HFFc6 (cell line): ENCODE measurements at places on chromosomes 2 and 18.

GRCh38 chr2:128241896-128242295 is 76.8 kb downstream of the HS6ST1 start:
- DNase-seq = no peak

- peak; percentile 58 for DNase-seq
These were observed 5.5 kb upstream of the ARL4C start for GRCh38 chr2:234502285-234502918.

- DNase-seq = peak; percentile 49
These were observed 1.0 kb upstream of the PPP4R3B start for GRCh38 chr2:55618275-55619055.

- DNase-seq = no peak
These were observed 206.5 kb downstream of the SNTG2 start for GRCh38 chr2:1157107-1157506.

DNA sequence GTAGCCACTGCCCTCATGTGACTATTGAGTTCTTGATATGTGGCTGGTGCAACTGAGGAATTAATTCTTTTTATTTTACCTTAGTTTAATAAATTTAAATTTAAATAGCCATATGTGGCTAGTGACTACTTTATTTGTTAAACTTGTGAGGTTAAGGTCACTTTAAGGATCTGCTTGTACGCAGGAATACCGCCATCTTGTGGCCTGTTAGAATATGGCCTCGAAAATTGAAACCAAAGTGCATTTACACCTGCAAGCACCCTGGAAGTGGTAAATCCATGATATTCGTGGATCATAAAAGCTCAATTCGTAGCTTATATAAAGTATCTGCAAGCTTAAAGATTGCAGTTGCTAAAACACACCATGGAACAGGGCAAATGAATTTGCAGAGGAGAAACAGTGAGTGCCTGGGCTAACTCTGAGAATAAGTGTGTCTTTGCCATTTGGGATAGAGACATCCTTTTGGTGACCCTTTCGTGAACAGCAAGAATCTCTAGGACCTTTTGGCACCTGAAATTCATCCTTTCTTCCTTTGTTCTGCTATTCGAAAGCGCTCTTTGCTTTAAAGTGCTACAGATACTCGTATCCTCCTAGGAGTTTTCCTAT is 59.9 kb upstream of the REG3A start:
- DNase-seq = peak; percentile 24

GRCh38 chr2:54107903-54108615 is 7.4 kb upstream of the ACYP2 start:
- DNase-seq = no peak

DNA sequence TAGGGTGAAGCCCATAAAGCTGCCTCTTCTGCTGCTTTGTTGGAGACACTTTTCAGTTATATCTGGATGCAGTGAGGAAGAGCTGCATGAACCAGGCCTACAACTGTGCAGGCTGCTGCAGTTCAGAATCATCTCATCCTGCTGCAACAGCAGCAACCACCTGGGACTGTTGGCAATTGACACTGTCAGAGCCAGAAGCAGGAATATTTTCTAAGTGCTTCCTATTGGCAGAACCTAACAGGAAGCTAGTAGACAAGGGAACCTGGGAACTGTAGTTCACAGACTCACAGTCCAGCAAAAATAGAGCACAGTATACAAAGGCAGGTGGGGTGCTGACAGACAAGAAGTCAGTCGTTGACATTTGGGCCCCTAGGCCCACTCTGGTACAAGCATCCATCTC is 452.9 kb upstream of the SPRED2 start:
- no peak for DNase-seq

DNA sequence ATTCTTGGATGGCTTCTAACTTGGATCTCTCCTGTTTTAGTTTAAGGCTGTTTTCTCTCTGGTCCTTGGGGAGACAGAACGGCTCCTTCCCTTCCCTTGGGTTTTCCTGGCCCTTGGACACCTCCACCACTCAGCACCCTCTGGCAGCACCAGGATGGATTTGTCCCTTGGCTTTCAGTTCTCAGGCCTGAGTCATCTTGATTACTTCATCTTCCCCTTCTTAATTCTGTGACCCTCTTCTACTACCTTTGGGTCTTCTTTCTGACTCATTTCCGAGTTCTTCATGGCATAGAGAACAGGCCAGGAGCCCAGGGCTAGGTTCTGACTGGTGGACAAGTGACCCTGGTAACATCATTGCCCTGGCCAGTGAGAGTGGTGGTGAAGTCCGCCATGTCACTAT is 14.9 kb downstream of the IGFBP2 start:
- peak; percentile 15 for DNase-seq

GRCh38 chr2:129923265-129924091 is 56.0 kb upstream of the RAB6C start:
- DNase-seq = peak; percentile 28

- DNase-seq = no peak
These were observed 49.8 kb downstream of the MSH2 start for GRCh38 chr2:47452761-47453160.

DNA sequence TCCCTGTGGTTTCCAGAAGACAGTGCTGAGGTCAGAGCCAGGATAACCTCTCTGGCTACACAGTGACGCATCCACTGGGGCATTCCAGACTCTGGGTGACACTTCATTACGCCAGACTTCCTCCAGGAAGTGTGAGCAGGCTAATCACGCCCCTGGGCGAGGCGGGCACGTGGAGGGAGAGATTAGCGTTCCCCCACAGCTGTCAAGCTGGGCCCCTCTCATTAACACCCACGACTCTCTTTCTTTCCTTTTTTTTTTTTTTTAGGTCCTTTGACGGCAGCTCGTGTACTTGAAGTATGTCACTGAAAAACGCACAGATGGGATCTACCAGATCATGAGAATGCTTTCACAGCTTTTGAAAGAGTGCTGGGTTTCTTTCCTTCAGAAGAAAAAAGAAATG is 274.6 kb downstream of the AFF3 start:
- DNase-seq = peak; percentile 41

DNA sequence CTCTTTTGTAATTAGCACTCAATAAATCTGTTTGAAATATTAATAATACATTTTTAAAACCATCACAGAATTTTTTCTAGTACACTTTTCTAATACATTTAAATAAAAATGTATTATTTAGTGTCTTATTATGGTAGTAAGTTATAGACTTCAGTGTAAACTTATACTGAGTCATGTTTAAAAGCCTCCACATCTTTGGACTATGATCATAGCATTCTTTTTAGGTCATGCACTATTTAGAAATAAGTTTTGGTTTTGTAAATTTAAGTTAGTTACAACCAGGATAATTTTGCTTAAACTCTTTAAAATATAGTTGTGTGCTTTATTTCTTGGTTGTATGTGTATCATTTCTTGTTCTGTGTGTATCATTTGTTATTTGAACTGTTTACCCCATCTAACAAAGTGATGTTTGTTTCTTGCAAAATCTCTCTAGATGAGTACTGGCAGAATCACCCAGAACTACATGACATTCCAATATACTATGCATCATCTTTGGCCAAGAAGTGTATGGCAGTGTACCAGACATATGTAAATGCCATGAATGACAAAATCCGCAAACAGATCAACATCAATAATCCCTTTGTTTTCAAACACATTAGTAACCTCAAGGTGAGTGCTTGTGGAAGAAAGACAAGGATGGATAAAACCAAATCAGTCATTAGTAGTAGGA is 16.7 kb downstream of the CPSF3 start:
- peak; percentile 51 for DNase-seq

DNA sequence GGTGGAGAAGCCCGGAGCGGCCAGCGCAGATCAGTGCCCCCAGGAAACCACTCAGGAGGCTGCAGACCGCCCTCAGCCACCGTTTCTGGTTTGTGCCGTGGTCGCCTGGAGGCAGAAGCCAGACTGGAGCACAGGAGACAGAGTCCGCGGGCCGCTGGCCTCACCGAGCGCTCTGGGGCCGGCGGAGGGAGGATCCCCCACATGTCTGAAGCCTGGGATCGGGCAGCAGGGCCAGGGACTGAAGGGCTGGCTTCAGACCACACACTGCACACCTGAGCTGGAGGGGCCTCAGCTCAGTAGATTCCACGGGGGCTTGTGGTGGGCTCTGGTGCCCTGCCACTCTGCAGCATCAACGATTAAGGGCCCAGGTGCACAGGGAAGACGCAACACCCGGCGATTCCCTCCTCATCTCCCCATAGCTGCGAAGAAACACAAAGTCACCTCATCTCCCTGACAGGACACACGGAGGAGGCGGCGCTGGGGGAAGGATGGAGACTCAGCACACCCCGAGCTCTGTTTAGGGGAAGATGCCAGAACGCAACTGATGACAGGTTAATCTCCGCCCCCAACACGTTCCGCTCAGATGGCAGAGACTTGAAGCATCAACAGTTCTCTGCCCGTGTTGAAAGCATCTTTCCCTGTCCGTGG is 408.1 kb downstream of the GALR1 start:
- no peak for DNase-seq

GRCh38 chr2:68466361-68466777 is 725 bp downstream of the FBXO48 start:
- DNase-seq = peak; percentile 64

GRCh38 chr2:121429119-121429903 is 101.4 kb upstream of the RNU4ATAC start:
- DNase-seq = no peak

- no peak for DNase-seq
These were observed at the start of gene HDAC4 for GRCh38 chr2:239400596-239401066. Gene HDAC4, minus strand, starts transcription at chr2:239401020. Its CDS starts 48,321 bp downstream, at chr2:239352699.

- no peak for DNase-seq
These were observed 28.4 kb downstream of the NRXN1 start for GRCh38 chr2:51003345-51004192.

- no peak for DNase-seq
These were observed 10.1 kb downstream of the GPR35 start for GRCh38 chr2:240635121-240635997.

GRCh38 chr2:51695531-51695930 is 663.6 kb upstream of the NRXN1 start:
- DNase-seq = no peak

DNA sequence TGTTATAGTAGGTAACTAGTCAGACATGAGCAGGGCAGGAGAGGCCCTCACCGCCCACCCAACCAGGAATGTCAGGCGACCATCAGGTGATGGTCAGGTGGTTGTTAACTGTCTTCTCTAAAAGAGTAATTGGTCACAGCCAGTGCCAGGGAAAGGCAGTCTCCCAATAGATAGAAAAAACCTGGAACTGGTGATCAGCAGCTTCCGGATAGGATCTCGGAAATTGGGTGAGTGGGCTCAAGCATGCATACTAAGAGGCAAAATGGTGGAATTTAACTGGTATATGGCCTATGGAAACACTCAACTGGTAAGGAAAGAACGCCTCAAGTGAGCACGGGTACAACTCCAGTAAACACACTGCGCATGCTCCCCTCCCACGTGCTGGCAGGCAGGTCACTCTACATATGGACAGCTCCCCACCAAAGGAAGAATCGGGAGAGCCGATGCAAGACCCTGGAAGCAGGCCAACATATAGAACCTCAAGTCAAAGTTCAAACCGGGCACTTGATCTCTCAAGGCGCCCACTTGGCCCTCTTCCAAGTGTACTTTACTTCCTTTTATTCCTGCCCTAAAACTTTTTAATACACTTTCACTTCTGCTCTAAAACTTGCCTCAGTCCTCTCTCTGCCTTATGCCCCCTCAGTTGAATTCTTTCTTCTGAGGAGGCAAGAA is 43.5 kb upstream of the TMEM131 start:
- no peak for DNase-seq

DNA sequence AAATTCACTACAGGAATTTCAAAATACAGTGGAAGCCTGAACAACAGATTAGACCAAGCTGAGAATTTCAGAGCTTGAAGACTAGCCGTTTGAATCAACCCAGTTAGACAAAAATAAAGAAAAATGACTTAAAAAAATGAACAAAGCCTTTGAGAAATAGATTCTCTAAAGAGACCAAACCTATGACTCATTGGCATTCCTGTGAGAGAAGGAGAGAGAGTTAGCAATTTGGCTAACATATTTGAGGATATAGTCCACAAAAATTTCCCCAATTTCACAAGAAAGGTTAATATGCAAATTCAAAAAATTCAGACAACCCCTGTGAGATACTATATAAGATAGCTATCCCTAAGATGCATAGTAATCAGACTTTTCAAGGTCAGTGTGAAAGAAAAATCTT is 78.0 kb downstream of the MYO3B start:
- DNase-seq = peak; percentile 5

DNA sequence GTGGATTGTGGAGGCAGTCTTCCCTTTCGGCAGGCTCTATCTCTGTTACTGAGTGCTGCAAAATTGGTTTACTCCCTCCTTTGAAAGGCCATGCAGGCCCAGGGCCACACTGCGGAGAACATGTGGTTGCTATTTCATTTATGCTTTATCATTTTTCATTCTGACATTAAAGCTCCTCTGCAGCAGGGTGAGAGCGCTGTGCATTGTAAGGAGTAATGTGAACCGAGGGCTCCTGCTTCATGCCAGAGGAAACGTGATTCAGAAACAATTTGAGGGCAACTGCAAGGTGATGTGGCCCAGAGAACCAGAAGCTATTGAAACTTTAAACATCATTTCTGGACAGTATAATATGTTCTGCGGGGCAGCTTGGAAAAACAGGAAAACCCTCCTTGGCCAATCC is 341.6 kb upstream of the NT5C1B start:
- DNase-seq = no peak

- no peak for DNase-seq
These were observed 5.2 kb downstream of the TTC39C start for GRCh38 chr18:24019641-24020331.

DNA sequence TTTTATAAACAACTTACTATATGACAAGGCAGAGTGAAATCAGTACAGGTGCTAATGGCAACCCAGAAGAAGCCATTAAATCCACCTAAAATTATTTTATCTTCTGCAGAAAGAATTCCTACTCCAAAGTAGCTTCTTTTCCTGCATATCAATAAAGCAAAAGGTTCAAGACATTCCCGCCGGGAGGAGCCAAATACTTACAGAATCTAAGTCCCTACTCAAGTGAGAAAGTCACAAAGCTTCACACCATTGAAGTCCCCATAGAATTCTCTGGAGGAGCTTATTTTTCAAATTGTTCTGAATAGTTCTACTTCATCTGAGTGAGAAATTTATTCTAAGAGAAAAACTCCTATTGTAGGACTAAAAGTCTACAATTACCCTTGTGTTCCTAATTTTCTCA is 233.7 kb upstream of the HNRNPA3 start:
- DNase-seq = no peak

- DNase-seq = no peak
These were observed 12.5 kb downstream of the TTLL4 start for GRCh38 chr2:218722876-218723785.

DNA sequence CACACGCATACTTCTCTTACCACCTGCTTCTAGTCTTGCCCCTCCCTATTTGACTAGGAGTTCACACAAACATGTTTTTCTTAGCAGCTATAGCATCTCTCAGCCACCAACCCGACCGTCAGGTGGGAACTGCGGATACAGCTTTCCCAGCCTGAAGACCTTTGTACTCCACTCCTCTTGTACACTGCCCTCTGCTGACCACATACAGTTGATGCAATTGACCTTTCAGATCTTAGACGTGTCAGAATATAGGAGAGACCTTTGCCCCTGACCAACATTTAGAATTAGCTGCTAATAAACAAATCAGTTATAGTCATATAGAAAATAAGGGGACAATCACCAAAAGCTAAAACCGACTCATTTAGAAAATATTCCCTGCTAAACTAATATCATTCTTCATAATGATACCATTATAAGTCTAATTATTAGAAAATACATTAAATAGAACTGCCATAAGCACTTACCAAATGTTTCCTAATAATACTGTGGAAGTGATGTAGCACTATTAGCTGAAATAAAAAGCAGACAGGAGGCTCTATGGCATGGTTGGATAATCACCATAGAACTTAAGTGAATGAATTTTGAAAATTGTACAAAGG is 208.4 kb downstream of the RAD51AP2 start:
- DNase-seq = no peak

- no peak for DNase-seq
These were observed 16.8 kb upstream of the KCNK3 start for GRCh38 chr2:26675651-26676255.
